ENCODE measurements at places on chromosomes 7 and 10. TPM values are rescaled to one million over a fixed set of nuclear protein-coding genes. Genes with fewer than 3 reads are reported as not detected.

Gene FOXI2
- 0.45 TPM for polyA plus RNA-seq

Gene CDHR3
- 0.88 TPM for polyA plus RNA-seq

Gene CALHM1
- not detected for polyA plus RNA-seq

Gene TRIM4
- polyA plus RNA-seq: 9.4 TPM

Gene DNAJC12
- 0.59 TPM for polyA plus RNA-seq

Gene STEAP1B
- 0.18 TPM for polyA plus RNA-seq

Gene TMEM213
- polyA plus RNA-seq: not detected

Gene TAC1
- polyA plus RNA-seq: 0.08 TPM

Gene WNT8B
- polyA plus RNA-seq: not detected

Gene KAZALD1
- 0.81 TPM for polyA plus RNA-seq

Gene SCART1
- 0.90 TPM for polyA plus RNA-seq

Gene POLR2J2
- polyA plus RNA-seq: 4.5 TPM

Gene TAS2R41
- not detected for polyA plus RNA-seq

Gene GHITM
- 62.8 TPM for polyA plus RNA-seq

Gene PTPRE
- polyA plus RNA-seq: 5.5 TPM

Gene MALRD1
- 0.07 TPM for polyA plus RNA-seq

Gene HTR5A
- not detected for polyA plus RNA-seq

Gene SLC29A4
- polyA plus RNA-seq: 0.49 TPM

Gene NPY4R2
- not detected for polyA plus RNA-seq

Gene PTPRN2
- polyA plus RNA-seq: 0.40 TPM

Gene MMP21
- 0.04 TPM for polyA plus RNA-seq

Gene AGR2
- polyA plus RNA-seq: 1.6 TPM

Gene ZNF786
- 3.6 TPM for polyA plus RNA-seq

Gene SGCE
- 6.7 TPM for polyA plus RNA-seq

Gene STMP1
- polyA plus RNA-seq: 31.4 TPM

Gene IFIT2
- polyA plus RNA-seq: 0.94 TPM

Gene EPHB4
- polyA plus RNA-seq: 15.7 TPM

Gene ZPBP
- not detected for polyA plus RNA-seq

Gene TYSND1
- polyA plus RNA-seq: 17.5 TPM

Gene NODAL
- 0.20 TPM for polyA plus RNA-seq

Gene CC2D2B
- 0.13 TPM for polyA plus RNA-seq

Gene TBX20
- not detected for polyA plus RNA-seq

Gene PDSS1
- 11.6 TPM for polyA plus RNA-seq

Gene OR9A2
- polyA plus RNA-seq: not detected

Gene BHLHA15
- polyA plus RNA-seq: 0.96 TPM

Gene CDHR1
- 5.0 TPM for polyA plus RNA-seq

Gene FAM237B
- not detected for polyA plus RNA-seq

Gene OR2A12
- polyA plus RNA-seq: not detected

Gene EEPD1
- 14.5 TPM for polyA plus RNA-seq

Gene WIPF3
- polyA plus RNA-seq: 0.56 TPM

Gene PIK3CG
- 0.22 TPM for polyA plus RNA-seq

Gene FAM180A
- polyA plus RNA-seq: 1.3 TPM

Gene ARMC3
- polyA plus RNA-seq: 0.04 TPM

Gene SNX8
- 15.6 TPM for polyA plus RNA-seq

All from esophagus (tissue), 2 donors.